ENCODE measurements at places on chromosomes 3 and 15. TPM values are rescaled to one million over a fixed set of nuclear protein-coding genes. Genes with fewer than 3 reads are reported as not detected.
A peak's percentile ranks its signal among the peaks of the same experiment; 100 is the strongest.

DNA sequence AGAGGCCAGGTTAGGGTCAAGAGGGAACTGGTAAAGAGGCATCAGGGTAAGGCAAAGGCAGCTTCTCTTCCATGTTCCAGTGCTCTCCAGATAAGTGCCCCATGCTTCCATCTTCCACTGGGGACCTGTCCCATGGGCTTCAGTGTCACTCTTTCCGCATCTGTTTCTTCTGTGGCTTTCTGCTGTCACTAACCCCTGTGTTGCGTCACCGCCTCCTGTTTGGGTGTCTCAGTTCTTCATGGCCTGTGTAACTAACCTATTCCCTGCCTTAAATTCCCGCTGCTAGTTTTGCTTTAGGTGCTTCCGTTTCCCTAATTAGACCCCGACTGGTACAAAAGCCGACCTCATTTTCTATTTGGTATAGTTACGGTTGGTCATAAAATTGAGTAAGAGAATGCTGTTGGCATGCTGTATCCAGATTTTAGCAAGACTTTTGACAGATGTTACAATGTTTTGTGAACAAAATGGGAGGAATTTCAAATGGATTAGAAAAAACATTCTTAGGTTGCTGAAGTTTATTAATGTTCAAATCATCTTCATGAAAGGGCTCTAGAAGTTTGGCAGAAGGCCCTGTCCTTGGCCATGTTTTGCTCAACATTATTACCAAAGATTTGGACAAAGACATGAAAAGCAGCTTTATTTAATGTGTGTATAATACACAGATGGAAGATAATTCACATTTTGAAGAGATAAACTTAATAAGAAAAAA is 245.3 kb downstream of the BBX start:
- DNase-seq = no peak

GRCh38 chr3:30273304-30274072 is 332.9 kb upstream of the TGFBR2 start:
- DNase-seq = no peak

DNA sequence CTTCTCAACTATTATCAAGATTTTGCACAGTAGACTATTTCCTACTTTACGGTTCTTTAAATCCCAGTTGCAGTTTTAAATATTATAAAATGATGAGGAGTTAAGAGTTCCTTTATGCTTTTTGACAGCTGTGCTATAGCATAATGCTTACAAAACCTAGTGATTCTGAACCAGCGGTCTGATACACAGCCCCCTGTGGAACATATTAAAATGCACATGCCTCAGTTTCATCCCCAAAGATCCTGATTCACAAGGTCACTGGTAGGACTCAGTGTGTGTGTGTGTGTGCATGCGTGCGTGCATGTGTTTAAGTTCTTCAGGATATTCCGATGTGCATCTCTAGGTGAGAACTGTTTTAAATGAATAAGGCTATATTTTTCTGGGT is 330.1 kb upstream of the TPM1 start:
- DNase-seq = no peak

GRCh38 chr3:60307562-60308199 is 943.6 kb downstream of the FHIT start:
- no peak for DNase-seq

- no peak for DNase-seq
Measured at GRCh38 chr15:97026781-97027180, 696.3 kb downstream of the NR2F2 start.

RHOV gene
- total RNA-seq = not detected

SLC12A8 gene
- total RNA-seq = not detected

DNA sequence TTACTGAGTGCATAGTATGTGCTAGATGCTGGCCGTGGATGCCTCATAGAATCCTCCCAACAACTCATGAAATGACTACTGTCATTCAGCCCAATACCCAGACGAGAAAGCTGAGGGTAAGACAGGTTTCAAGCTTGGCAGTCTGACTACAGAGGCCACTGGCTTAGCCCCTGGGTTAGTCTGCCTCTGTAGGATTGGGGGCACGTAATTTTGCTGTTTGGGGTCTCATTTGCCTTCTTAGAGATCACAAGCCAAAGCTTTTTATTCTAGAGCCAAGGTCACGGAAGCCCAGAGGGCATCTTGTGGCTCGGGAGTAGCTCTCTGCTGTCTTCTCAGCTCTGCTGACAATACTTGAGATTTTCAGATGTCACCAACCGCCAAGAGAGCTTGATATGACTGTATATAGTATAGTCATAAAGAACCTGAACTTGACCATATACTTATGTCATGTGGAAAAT is 1.0 kb upstream of the CCR5 start:
- no peak for DNase-seq

- no peak for DNase-seq
Measured at GRCh38 chr3:31079689-31080088, 185.2 kb upstream of the GADL1 start.

DNA sequence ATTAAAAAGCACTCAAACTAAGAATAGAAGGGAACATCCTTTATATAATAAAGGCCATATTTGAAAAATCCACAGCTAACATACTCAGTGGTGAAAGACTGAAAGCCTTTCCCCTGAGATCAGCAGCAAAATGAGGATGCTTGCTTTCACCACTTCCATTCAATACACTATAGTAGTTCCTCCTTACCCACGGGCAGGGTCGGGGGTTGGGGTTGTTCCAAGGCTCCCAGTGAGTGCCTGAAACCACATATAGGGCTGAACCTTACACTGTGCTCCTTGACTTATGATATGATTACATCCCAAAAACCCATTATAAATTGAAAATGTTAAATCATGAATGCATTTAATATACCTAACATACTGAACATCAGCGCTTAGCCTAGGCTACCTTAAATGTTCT is 37.7 kb downstream of the ALDH1L1 start:
- no peak for DNase-seq

- DNase-seq = no peak
Measured at GRCh38 chr3:39639344-39640236, 169.8 kb upstream of the MYRIP start.

DNA sequence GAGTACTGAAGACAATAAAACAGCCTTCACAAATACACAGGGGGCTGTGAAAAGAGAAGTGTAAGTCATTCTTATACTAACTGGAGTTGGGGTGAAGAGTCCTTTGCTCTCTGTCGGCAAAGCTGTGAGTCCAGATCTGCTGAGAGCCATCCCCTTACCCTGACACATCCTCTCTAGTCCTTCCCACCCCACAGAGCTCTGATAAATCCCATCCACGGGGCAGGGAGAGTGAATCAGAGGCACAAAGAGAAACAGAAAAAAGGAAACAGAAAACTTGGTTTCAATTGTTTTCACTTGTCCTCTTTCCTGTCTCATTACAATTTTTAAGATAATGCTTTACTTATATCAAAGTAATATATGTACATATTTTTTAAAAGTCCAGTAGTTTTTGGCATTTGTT is 18.2 kb upstream of the ZNF639 start:
- DNase-seq = no peak

GRCh38 chr3:43178891-43179366 is 73.0 kb upstream of the POMGNT2 start:
- no peak for DNase-seq

GRCh38 chr3:79172241-79172640 is 595.6 kb downstream of the ROBO1 start:
- DNase-seq = no peak

GRCh38 chr3:13666781-13667709 is 118.1 kb downstream of the FBLN2 start:
- no peak for DNase-seq

- no peak for DNase-seq
Measured at GRCh38 chr3:85090495-85090894, 131.7 kb downstream of the CADM2 start.

SYNPR gene
- total RNA-seq = 0.93 TPM

DNA sequence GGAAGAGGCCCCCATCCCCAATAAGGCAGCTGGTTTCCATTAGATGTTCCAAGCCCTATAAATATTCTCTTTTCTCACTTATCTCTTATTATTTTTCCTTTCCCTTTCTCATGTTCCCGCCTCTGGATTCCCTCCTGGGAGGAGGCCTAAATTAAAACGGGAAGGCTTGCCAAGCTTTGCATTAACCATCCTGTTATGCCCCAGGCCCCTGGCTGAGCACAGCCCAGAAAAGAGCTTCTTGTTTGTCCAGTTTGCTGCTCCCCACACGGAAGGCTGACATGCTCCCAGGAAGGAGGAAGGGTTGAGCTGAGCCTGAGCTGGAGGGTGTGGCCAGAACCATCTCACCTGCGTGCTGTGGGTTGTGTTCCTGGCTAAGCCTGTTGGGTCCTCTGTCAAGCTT is 63.1 kb upstream of the BOC start:
- DNase-seq = no peak

GRCh38 chr15:43518197-43518761 is 871 bp downstream of the MAP1A start:
- no peak for DNase-seq

GJD2 gene
- not detected for total RNA-seq

- DNase-seq = no peak
Measured at GRCh38 chr3:172106989-172107388, 67.6 kb downstream of the FNDC3B start.

DNA sequence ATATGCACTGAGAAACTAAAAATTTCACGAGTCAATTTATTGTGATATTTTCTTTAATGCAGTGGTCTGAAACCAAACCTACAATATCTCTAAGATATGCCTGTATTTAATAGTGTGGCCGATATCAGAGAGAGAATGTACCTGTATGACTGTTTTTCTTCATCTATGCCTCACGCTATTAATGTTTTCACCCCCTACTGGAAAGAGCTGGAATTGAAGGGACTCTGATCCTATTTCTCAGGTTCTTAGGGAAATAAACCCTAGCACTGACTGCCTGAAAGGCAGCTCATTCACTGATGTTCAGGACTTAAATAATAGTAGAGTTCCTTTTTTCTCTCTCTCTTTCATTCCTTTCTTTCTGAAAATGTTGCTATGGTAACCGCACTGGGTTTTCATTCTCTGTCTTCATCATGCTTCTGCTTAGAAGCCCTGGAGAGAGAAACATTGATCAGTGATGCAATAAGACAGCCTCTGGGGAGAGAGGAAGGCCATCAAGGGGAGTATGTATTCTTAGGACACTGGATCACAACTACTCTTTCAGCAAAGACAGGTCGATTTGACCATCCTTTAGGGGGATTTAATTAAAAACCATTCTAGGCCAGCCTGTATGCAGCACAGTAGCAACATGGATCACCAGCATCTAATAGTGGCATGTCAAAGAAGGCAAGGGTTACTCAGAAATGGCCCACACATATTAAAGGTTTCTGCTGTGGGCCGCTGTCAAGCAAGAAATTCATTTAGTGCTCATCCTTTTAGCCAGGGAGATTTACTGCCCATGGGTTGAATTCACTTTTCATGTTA is 1135.7 kb downstream of the IGSF11 start:
- no peak for DNase-seq

DNA sequence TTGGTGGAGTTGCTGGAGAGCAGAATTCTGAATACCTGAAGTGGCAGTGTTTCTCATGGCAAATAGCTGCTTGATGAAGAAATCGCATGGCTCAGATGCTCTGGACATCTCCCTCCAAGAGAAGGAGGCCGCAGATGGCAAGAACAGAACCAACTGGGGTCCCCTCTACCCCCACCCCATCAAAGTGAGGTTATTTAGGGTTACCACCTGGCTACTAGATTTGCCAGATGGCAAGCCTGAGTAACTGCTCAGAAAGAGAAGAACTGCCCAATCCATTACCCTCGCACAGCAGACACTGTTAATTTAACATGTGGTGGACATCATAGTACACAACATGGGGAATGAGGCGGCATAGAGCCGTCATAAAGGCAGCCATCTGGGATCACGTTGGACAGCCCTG is 30.5 kb upstream of the LIPC start:
- DNase-seq = no peak

DNA sequence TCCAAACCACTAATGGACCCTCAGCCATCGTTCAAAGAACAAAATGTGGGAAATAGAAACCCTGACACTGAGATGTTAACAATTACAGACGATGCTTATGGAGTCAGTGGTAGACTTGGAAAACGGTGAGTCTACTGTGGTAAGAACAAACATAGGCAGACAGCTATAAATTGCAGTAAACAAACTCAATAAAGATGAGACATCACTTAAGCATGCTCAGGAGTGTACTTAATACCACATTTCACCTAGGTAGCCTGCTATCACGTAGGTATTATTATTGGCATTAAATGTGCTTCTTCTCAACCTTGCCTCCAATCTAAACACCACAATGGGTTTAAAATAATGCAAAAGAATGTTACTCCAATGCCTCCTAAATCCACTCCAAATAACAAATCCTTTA is 2.5 kb downstream of the OSBPL10 start:
- DNase-seq = no peak

DNA sequence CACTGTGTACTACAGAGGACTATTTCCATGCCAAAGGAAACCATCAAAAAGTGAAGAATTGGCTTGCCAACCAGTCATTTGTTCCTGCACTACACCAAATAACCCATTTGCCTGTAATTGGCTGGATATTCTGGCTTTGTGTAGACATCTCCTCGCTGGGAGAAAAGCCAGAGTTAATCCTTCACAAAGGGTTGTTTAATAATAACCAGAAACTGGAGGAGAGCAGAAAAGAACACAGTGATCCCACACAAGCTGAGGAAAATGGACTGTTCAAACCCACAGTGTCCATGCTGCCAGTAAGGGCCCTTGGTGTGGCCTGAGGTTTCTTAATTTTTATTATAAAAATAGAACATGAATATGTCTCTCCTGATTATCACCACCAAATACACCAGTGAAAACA is 294.0 kb downstream of the RORA start:
- no peak for DNase-seq

GRCh38 chr3:171404376-171404967 is 55.7 kb downstream of the TNIK start:
- DNase-seq = no peak

- no peak for DNase-seq
Measured at GRCh38 chr3:36709281-36709680, 55.1 kb downstream of the DCLK3 start.

ADGRG7 gene
- total RNA-seq = not detected

DNA sequence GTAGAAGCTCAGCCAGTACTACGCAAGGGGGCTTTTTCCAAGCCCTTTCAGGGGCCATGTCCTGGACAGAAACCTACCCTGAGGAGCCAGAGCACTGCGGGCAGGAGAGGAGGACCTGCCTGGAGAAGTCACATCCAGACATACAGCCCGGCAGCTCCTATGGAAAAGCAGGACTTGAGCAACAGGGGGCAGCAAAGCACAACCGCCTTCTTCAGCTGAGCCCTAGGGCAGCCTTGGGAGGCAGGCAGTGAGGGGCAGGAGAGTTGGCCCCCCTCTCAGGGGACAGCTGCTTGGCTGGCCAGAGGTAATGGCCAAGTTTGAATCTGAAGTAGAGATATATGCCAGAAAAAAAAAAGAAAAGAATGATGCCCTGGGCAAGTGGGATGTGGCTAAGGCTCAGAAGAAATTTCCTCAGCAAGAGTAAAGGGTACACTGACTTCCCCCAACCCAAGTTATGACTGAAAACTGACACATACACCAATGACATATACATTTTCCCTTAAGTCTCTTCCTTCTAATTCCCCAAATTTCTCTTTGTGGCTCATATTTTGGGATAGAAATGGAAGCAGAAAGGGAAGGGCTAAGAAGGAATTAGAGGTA is 56.9 kb downstream of the CYP19A1 start:
- DNase-seq = peak; percentile 67

GRCh38 chr3:159148466-159148865 is 346.6 kb downstream of the MFSD1 start:
- no peak for DNase-seq

- DNase-seq = no peak
Measured at GRCh38 chr15:92079047-92079446, 225.5 kb downstream of the SLCO3A1 start.
